Activated CD4-positive, alpha-beta T cell treated with anti-CD3 and anti-CD28 coated beads for 36 hours (primary cell): ENCODE measurements at places on chromosomes 3 and 15.

DNA sequence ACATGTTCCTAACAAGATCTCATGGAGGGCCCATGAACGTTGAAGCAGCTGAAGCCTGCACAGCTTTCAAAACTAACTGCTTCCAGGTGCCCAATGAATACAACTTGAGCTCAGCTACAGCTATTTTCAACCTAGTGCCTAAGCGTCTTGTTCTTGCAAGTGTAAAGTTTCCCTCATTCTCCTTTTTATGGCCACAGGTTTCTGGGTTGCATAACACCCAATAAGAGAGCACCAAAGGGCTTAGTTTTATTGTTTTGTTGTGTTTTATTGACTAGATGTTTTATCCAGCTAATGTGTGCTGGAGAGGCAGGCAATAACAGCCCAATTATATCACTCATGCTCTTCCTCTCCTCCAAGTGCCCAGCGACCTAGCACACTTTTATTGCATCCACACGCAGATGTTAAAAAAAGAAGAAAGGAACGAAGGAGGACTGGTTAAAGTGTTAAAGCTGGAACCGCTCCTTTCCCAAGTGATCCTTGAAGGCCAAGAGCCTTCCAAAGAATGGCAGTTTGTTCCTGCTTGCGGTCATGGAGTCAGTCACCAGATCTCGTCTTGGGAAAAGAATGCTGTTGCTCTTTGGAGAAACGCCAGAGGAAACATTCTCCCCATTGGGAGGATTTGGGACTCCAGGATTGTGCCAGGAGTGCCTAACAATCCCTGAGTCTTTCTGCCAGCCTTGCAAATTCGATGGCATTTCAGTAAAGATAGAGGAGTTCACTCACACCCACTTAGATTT is 156.9 kb downstream of the MEX3B start:
- no peak for DNase-seq

DNA sequence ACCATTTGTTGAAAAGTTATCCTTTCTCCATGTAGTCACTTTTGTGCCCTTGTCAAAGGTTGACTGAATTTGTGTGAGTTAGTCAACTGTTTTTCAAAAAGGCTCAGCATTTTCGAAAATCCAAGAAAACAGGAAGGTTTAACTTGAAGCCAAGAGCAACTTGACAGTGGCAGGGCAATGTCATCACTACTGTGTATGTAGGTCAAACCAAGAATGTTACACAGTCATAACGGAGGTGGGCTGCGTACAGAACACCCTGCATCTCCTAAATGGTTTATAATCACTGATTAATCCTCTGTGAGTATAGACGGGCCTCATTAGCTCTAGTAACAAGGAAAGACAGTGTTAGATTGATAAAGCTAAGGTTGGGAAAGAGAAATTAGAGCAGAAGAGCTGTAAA is 1064.9 kb downstream of the FHIT start:
- no peak for DNase-seq

DNA sequence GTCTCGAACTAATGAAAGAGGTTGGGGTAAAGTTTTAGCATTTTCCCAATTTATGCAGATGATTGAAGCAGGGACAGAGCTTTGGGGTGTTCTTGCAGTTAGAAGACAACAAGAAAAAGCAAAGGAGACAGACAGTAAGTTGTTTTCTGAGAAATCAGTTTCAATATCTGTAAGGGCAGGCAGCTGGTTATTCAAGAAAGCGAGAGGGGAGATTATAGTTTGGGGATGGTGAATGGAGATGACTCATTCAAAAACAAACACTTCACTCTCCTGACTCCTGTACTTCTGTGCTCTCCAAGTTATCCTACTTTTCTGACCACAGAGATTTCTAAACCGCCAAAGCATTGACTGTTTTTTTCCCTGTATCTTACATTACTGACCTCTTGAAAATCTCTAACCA is 352.0 kb downstream of the GAP43 start:
- DNase-seq = no peak

DNA sequence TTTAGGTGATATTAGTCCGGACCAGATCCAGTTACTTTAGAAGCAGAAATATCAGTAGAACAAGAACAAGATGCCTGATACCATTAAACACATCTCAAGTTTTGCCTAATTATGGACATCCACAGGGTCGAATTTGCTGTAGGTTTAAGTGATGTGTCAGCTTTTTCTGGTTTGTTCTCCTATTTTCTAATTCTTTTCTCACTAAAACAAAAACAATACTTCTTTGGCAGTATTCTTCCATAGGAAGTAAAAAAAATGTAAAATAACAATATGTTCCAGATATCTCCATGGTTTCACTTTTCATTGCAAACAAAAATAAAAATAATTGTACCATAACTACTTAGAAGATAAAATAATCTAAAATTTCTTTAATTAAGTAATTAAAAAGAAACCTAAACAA is 265.7 kb downstream of the SHOX2 start:
- no peak for DNase-seq
